ENCODE measurements at places on chromosomes 2 and 18.

- DNase-seq, result no peak
Measured at GRCh38 chr2:223901854-223902253, 43.3 kb downstream of the WDFY1 start.

DNA sequence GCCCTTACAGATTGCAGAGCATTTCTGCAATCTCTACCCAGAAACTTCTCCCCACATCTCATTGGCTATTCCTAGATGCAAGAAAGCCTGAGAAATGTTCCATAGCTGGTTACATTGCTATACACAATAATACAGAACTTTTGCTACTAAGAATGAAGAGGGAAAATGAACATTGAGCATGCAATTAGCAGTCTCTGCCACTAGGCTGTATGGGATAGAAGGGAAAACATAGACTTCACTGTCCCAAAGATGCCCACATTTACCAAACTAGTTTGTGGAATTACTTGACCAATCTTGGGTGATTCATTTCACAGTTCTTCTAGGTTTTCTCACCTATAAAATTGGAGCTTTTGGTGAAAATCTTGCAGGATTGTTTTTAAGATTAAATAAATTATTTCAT is 265.7 kb upstream of the NT5C1B start:
- no peak for DNase-seq

DNA sequence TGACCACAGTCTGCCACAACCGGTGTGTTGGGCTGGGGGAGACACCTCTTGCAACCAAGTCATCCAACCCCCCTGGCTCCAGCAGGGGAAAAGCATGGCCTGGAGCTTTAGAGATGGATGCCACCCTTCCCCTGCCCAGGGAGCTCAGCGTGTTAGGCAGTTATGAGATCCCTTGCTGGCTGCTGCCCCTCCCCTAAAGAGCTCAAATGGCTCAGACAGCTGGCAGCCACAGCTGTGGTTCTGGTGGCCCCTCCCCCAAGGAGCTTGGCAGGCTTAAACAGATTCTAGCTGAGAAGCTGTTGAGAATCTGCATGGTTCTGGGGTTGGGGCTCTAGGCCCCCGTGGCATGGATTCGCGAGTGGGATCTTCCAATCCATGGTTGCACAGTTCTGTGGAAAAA is 64.7 kb downstream of the TEX51 start:
- no peak for DNase-seq

DNA sequence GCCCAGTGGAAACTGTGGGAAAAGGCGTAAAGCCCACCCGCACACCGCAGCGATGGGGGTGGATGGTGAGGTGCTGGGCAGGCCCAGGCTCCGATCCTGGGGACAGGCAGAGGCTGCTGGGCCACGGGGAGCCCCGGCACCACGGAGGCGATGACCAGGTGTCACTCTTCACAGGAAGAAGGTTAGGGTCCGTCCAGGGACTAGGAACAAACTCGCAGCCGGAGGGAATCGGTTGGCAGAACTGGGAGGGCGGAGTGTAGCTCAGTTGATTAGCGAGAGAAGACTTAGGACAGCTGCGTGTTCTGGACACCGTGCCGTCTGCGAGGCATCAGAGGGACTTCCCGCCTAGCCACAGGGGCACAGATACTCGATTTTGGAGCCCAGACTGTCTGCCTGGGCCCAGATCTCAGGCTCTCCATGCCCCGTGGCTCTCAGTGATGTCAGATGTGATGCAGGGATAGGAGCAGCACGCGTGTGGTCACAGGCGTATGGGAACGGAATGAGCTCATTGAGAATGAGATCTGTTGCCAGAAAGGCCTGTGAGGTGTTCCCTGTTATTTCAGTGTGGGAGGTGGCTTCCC is 16.1 kb upstream of the ALLC start:
- no peak for DNase-seq

GRCh38 chr2:107436281-107436680 is 390.4 kb upstream of the RGPD4 start:
- no peak for DNase-seq

DNA sequence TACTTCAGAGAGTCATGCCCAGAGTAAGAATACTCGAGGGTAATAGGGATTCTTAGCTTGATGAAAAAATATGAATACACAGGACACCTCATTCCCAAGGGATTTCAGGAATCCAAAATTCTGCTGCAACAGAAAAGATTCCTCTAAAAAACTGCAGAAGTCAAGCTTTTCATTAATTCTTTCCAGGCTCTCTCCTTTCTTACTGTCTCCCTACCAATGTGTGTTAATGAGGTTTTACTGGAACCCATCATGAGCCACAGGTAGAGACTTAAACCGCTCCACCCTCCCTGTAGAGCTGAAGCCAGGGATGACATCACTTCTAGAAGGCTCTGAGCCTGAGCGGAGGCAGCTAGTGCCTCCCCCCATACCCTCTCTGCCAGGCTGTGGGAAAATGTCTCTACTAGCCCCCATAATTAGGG is 3.4 kb downstream of the SDC1 start:
- no peak for DNase-seq

DNA sequence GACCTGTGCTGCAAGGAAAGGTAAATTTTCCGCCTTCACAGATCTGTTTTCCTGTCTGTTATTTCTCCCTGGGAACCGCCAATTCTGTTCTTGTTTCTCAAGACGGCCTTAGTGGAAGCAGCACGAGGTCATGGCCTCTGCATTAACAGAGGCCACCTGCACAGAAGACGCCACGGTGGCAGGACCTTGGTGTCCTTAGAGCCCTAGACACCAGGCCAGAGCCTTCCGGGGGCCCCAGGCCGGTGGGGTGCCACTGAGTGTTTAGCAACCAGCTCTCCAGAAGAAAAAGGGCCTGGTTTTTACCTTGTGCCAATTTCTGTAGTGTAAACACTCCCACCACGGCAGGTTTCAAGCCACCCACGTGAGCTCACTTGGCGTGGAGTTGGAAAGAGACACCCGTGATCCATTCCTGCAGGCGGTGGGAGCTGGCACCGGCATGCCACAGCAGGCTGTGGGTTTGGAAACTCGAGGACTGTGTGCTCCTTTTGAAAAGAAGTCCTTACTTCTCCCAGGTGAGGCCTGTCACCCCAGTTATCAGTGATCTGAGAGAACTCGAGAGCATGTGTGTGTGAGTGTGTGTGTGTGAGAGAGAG is 103.9 kb upstream of the HDAC4 start:
- DNase-seq, result no peak

DNA sequence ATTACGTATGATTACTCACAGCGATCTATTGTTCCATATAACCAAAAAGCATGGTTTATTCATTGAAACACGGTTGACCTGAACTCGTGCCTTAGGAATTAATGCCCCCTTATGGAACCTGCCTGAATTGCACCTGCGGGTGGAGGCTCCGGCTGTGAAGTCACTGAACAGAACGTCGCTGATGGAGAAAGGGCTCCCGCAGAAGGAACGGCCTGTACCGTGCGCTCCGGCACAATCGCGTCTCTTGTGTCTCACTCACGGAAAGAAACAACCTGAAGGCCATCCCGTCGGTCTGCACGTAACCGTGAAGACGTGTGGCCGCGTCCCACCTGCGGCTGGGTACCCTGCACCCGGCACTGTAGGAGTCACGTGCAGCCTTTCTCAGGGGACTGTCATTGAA is 133.1 kb downstream of the NFATC1 start:
- peak; percentile 90 for DNase-seq

DNA sequence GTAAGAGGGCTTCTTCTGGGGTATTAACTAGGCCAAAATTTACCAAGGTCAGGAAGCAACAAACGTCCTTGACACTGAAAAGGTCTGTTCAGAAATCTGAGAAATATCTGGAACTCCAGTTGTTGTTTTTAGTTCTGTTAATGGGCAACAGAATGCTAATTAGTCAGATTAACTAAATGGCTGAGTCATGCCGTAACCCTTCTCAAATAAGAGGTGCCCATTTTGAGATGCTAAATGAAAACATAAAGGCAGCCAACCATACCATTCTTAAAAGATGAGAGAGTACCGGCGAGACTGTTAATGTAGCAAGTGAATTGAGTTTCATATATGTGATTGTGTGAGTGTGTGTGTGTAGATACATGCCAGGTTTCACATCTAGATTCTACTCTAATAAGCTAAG is 147.9 kb upstream of the GAREM1 start:
- no peak for DNase-seq

- DNase-seq, result no peak
Measured at GRCh38 chr2:178911039-178911438, 103.8 kb upstream of the TTN start.

GRCh38 chr2:36352701-36353100 is 2.9 kb upstream of the CRIM1 start:
- no peak for DNase-seq

GRCh38 chr2:66498289-66498975 is 63.5 kb downstream of the MEIS1 start:
- DNase-seq, result no peak

DNA sequence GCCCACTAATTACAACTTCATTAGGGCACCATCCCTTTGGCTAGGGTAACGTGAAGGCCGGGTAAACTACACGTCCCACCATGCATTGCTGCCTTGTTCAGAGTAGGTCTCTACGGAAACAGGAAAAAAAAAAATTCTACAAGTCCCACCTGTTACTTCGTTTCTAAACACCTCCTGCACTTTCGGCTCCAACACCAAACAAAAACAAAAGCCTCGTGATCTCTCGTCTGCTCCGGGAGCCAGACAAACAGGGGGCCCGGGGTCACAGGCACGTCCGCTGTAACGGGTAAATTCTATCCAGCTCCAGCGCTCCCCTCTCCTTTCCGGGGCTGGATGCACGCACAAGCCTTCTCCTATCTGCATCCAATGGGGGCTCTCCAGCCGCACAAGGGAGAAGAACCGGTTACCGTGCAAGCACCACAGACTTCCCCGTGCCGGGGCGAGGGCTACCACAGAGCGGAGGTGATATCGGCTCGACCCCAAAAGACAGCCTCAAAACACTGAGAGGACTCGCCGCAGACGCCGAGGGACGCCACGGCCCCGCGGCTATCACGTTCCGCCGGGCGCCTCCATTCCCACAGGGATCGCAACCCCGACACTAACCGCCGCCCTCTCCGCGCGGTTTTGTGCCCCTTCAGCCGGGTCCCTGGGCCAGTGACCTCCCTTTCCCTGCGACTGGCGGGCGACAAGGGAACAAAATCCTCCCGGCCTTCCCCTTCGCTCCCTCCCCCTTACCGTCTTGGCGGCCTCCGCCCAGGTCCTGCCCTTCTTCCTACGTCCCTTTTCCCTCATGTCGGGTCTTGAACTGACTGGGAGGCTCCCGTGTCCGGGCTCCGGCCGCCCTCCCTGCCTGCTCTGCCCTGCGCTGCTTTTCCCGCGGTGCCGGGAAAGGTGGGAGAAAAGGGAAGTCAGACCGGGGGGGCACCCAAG is 591 bp downstream of the ASXL2 start:
- peak; percentile 48 for DNase-seq

- DNase-seq, result peak; percentile 10
Measured at GRCh38 chr2:126317790-126318431, 338.0 kb upstream of the GYPC start.

DNA sequence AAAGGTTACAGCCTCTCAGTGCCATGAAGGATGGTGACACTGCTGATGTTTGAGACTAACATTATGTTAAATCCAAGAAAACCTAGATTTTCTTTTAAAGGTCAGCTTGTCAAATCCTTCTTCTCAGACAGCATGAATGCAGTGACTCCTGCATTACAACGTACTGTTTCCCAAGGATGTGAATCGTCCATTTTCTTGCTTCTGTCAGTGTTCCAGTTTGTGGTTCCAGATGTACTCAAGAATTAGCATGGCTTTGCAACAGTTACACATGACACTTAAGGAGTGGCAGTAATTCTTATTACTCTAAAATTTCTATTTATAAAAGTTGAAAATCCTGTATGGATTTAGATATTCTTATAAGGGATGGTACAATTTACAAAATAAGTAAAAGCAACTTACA is 1.5 kb upstream of the TTC39C start:
- DNase-seq, result no peak

GRCh38 chr2:69554568-69554967 is 89.0 kb downstream of the AAK1 start:
- DNase-seq, result no peak

DNA sequence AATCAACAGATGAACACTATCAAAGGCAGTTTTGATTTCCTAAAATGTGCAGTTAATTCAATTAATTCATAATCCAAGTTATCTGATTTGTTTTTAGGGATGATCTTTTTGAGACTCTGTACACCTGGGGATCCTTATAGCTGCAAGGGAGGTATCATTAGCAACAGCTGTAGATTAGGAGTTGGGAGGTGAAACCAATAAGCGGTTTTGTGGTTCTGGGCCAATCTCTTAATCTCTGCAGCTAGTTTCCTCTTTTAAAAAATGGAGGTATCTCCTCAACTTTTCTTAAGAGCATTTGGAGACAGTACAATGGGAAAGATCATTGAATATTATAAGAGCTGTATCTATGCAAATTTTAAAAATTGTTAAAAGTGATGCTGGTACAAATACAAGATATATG is 126.0 kb downstream of the MC4R start:
- no peak for DNase-seq

GRCh38 chr2:216491793-216492596 is 6.6 kb upstream of the RPL37A start:
- DNase-seq, result peak; percentile 35

DNA sequence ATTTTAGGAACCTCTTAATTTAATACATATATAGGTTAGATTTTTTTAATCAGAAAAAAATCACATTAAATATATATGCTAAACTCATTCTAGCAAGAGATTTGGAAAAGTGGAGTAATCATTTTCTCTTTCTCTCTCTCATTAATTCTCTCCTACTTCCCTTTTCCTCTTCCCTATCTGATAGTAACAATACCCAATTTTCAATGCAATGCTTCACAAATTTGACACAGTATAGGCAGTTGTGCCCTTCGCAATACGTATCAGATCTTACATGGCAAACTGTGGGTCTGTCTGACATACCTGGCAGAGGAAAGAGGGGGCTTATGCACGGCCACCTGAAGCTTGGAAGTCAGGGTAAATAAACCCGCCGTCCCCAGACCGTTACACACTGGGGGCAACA is 444.3 kb downstream of the NBAS start:
- no peak for DNase-seq

DNA sequence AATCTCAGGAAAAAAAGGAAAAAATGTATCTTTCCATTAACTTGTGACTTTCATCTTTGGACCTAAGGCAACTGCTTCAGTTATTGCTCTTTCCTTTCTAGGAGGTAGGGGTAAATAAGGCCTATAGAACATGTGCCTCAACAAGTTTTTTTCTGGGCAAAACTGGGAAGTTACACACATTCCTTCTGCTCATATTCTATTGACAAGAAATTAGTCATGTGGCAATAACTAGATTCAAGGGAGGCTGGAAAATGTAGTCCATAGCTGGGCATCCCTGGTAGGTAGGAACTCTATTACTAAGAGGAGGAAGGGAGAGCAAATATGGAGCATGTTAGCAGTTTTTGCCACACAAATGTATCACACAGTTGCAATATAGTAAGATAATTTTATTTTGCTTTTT is 37.7 kb upstream of the NEMP2 start:
- no peak for DNase-seq

DNA sequence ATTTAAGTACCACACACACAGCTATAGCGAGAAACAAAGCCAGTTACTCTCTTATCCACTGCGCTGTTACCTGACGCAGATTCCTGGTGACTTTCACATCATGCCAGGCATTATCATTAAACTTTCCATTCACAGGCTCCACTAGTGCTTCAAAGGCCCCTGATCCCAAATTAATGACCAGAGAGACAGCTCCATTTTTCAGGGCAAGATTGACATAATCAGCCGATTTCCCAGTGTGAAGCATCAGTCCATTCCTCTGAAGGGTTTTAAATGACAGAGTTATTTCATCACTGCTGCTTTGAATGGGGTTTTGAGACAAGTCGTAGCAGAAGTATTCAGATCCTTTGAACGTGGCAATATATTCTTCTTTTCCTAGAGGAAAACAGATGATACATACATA is 408.7 kb downstream of the NRXN1 start:
- DNase-seq, result no peak
